ENCODE measurements at places on chromosomes 4 and X. TPM values are rescaled to one million over a fixed set of nuclear protein-coding genes. Genes with fewer than 3 reads are reported as not detected.

DNA sequence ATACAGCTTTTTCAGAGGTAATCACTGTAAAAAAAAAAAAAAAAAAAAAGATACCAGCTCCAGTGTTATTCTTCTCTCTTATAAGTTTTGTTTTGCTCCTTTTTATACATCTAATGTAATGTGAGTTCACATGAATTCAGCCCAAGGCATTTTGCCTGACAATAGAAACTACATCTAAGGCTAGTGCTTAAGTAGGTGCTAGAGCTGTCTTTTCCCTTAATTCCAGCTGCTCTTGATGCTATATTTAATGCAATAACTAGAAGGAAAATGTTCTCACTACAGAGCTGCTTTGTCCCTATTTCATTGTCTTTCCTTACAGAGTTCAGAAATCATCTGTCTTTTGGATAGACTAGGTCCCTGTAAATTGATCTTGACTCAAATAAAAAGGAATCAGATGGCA lies 150.1 kb downstream of the NAA11 start:
- no peak overlapping the region for H3K27ac ChIP-seq
- no peaks in the 10 kb centered on the region for H3K36me3 ChIP-seq
- DNase-seq, result no peak
- H3K4me3 ChIP-seq, result no peak overlapping the region
- no peaks in the 10 kb centered on the region for H3K27me3 ChIP-seq

DNA sequence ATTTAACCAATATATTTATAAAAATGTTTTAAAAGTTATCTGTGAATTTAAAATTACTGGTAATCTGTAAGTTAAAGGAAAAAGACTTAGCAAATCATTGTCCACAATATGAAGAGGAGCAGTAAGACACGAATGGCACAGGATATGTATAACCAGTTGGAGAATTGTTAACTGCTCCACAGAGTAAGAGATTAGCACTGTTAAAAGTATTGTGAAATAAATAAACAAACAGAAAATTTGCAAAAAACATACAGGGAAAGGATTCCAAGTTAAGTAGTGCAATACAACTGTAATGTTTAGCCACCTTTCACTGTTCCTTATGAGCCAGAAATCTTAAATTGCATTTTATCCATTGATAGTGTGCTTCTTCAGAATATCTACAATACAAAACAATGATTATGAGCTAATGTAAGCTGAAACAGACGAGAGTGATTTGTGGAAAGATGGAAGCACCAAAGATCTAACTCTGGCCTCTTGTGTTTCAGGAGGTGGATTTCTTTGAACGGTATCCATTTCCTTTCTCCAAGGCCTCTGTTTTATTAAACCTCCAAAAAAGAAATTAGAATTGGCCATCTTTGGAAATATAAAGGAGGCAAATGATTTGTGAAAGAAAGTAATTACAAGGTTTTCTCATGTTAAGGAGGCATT lies 188.4 kb downstream of the UNC5C start:
- no peaks in the 10 kb centered on the region for H3K4me1 ChIP-seq
- no peaks in the 10 kb centered on the region for H3K27me3 ChIP-seq
- H3K27ac ChIP-seq, result no peak overlapping the region
- DNase-seq, result no peak
- H3K36me3 ChIP-seq, result no peaks in the 10 kb centered on the region

DNA sequence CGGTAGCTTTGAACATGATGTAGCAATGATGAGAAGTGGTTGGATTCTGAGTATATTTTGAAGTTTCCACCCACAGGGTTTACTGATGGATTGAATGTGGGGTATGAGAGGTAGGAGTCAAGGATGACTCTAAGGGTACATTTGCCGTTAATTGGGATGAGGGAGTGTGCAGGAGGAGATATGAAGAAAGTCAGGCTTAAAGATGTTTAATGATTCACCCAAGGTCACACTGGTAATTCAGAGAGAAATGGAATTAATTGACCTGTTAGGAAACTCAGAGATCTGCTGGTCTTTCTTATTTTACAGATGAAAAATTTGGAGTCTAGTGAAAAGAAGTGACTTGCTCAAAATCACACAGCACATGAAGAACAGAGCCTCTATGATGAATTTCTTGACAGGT lies 390.7 kb downstream of the GBA3 start:
- DNase-seq, result no peak
- no peak overlapping the region for H3K27ac ChIP-seq
- H3K4me3 ChIP-seq, result no peak overlapping the region
- no peaks in the 10 kb centered on the region for H3K36me3 ChIP-seq
- H3K4me1 ChIP-seq, result no peaks in the 10 kb centered on the region

DNA sequence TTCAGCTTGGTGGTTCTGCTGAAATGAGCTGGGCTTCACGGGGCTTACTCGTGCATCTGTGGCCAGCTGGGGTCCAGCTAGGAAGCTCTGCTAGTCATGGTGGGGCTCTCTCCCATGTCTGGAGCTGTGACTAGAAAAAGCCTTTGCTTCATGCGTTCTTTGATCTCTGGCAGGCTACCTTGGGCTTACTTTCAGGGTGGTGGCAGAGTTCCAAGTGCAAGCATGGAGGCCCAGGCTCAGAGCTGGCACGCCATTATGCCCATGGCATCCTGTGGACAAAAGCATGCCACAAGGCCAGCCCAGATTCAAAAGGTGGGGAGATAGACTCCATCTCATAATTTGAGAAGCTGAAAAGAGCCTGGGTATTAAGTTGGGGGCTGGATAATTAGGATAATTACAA lies 55.4 kb upstream of the GBA3 start:
- no peaks in the 10 kb centered on the region for H3K4me1 ChIP-seq
- H3K4me3 ChIP-seq, result no peak overlapping the region
- H3K27ac ChIP-seq, result no peak overlapping the region

GRCh38 chrX:150032742-150033141 lies 94.5 kb upstream of the EOLA2 start:
- H3K27ac ChIP-seq, result no peak overlapping the region
- no peak for DNase-seq
- H3K4me3 ChIP-seq, result no peak overlapping the region
- no peaks in the 10 kb centered on the region for H3K27me3 ChIP-seq
- H3K4me1 ChIP-seq, result no peaks in the 10 kb centered on the region

- H3K27ac ChIP-seq, result no peak overlapping the region
- no peak for DNase-seq
- H3K36me3 ChIP-seq, result no peaks in the 10 kb centered on the region
- no peaks in the 10 kb centered on the region for H3K4me1 ChIP-seq
Measured at GRCh38 chr4:107850438-107850837, 25.7 kb downstream of the SGMS2 start.

- H3K4me3 ChIP-seq, result peak overlapping the region; percentile 10
- H3K27ac ChIP-seq, result peak overlapping the region; percentile 87
- no peaks in the 10 kb centered on the region for H3K36me3 ChIP-seq
- H3K27me3 ChIP-seq, result no peaks in the 10 kb centered on the region
- peaks cover 32% of the 10 kb centered on the region for H3K4me1 ChIP-seq
Measured at GRCh38 chrX:37755025-37755424, 24.8 kb upstream of the CYBB start.

- DNase-seq, result no peak
- no peaks in the 10 kb centered on the region for H3K36me3 ChIP-seq
Measured at GRCh38 chr4:159368320-159368719, 265.4 kb downstream of the RAPGEF2 start.

- H3K27ac ChIP-seq, result peak overlapping the region; percentile 24
- peaks cover 36% of the 10 kb centered on the region for H3K4me1 ChIP-seq
- H3K36me3 ChIP-seq, result peaks cover 4% of the 10 kb centered on the region
- DNase-seq, result no peak
- H3K27me3 ChIP-seq, result no peaks in the 10 kb centered on the region
- no peak overlapping the region for H3K4me3 ChIP-seq
Measured at GRCh38 chr4:185257086-185257485, 47.7 kb downstream of the SNX25 start.

DNA sequence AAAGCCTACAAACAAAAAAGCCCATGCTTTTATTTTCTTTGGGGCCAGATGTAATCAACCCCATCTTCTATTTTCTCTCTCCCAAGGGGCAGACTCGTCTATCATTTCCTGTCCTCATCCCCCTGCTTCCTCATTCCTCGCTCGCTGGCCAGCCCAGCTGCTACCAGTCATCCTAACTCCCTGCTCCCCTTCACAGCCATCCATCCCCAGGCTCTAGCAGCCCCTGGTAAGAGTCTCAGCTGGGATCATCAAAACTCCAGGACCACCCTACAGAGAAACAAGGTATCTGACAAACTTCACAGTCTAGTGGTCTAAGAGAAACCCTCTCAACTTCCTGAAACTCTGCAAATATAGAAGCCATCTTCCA lies 23.6 kb downstream of the SH3KBP1 start:
- H3K27me3 ChIP-seq, result no peaks in the 10 kb centered on the region
- no peak for DNase-seq
- peaks cover 56% of the 10 kb centered on the region for H3K4me1 ChIP-seq
- H3K36me3 ChIP-seq, result no peaks in the 10 kb centered on the region

GRCh38 chrX:109463784-109464183 lies 18.1 kb downstream of the GUCY2F start:
- no peak for DNase-seq
- H3K4me3 ChIP-seq, result no peak overlapping the region
- H3K36me3 ChIP-seq, result no peaks in the 10 kb centered on the region
- H3K27me3 ChIP-seq, result no peaks in the 10 kb centered on the region

- H3K4me3 ChIP-seq, result no peak overlapping the region
- H3K27me3 ChIP-seq, result no peaks in the 10 kb centered on the region
- H3K27ac ChIP-seq, result no peak overlapping the region
- no peak for DNase-seq
- no peaks in the 10 kb centered on the region for H3K4me1 ChIP-seq
Measured at GRCh38 chr4:107094332-107094731, 58.2 kb upstream of the DKK2 start.

GRCh38 chrX:72258174-72258573 lies 18.9 kb downstream of the RPS4X start:
- no peaks in the 10 kb centered on the region for H3K4me1 ChIP-seq
- H3K27ac ChIP-seq, result no peak overlapping the region
- no peaks in the 10 kb centered on the region for H3K36me3 ChIP-seq

DNA sequence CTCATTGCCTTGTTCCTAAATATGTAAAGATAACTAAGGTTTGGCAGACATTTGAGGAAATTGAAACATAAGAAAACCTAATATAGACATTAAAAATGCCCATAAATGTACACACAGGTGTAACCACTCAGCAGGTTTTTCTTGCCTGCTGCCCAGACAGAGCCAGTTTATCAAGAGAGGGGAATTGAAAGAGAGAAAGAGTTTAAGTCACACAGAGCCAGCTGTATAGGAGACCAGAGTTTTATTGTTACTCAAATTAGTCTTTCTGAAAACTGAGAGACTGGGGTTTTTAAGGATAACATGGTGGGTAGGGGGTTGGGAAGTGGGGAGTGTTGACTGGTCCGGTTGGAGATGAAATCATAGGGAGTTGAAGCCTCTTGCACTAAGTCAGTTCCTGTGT lies 119.0 kb downstream of the CFAP299 start:
- H3K27ac ChIP-seq, result no peak overlapping the region
- H3K4me3 ChIP-seq, result no peak overlapping the region
- no peaks in the 10 kb centered on the region for H3K36me3 ChIP-seq

DNA sequence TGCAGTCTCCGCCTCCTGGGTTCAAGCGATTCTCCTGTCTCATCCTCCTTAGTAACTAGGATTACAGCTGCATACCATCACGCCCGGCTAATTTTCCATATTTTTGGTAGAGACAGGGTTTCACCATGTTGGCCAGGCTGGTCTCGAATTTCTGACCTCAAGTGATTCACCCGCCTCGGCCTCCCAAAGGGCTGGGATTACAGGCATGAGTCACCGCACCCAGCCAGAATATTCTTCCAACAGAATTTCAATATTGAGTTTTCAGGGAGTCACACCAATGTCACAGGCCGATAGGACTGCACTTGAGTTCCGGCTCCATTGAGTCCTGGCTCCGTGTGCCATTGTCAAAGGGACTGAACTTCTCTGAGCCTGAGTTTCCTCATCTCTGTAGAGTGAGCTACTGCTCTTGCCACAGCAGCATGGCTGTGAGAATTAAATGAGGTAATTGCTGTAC lies 82.9 kb downstream of the CLCN4 start:
- no peaks in the 10 kb centered on the region for H3K36me3 ChIP-seq
- H3K27ac ChIP-seq, result no peak overlapping the region
- DNase-seq, result no peak
- H3K27me3 ChIP-seq, result no peaks in the 10 kb centered on the region
- no peak overlapping the region for H3K4me3 ChIP-seq
- no peaks in the 10 kb centered on the region for H3K4me1 ChIP-seq

DNA sequence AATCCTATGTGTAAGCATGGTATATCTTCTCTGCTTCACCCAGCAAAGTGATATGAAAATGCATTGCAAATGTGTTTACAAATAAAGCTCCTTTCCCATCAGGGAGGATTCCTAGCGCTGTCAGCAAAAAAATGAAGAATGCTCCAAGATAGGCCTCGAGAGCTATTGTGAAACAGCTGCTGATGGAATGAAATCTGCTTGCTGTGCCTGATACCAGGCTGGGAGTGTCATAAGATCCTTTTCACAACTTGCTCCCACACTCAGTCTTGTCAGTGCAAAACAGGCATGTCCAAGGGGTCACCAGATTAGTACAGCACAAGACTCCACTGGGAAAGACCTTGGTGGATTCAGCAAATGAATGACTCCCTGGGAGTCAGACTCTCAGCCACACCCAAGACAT lies 34.1 kb downstream of the HNRNPH2 start:
- no peak overlapping the region for H3K27ac ChIP-seq
- no peaks in the 10 kb centered on the region for H3K4me1 ChIP-seq
- DNase-seq, result no peak
- no peaks in the 10 kb centered on the region for H3K36me3 ChIP-seq

DNA sequence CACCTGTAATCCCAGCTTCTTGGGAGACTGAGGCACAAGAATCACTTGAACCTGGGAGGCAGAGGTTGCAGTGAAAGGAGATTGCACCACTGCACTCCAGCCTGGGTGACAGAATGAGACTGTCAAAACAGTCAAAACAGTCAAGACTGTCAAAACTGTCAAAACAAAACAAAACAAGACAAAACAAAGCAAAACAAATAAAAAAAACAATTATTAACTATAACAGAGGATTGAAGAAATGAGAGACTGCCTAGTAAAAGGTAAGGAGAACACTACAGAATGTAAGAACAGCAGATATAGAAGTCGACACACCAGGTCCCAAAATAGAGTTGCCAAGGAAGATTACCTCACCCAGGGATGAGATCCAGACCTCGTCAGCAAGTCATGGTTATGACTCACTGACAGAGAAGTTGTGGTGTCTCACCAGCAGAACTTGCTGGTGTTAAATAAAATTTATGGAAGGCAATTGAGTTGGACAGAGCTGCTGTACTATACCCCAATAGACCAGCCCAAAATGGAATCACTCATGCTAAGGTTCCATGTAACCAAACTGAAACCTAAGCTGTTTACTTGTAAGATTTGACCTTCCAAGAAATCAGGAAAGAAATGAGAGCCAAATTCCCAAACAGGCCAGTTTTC lies 32.1 kb upstream of the GK start:
- H3K27ac ChIP-seq, result no peak overlapping the region
- no peaks in the 10 kb centered on the region for H3K27me3 ChIP-seq
- H3K4me1 ChIP-seq, result no peaks in the 10 kb centered on the region
- DNase-seq, result no peak

GRCh38 chrX:112630187-112630586 lies 49.6 kb downstream of the LHFPL1 start:
- no peak overlapping the region for H3K4me3 ChIP-seq
- H3K27ac ChIP-seq, result no peak overlapping the region
- DNase-seq, result no peak

The PABPC1L2B gene
- total RNA-seq, result not detected

The BGN gene
- 0.27 TPM for total RNA-seq

The ZNF157 gene
- not detected for total RNA-seq

The SOX3 gene
- total RNA-seq, result not detected

The CXorf49 gene
- total RNA-seq, result not detected

The NIPAL1 gene
- total RNA-seq, result 8.7 TPM

The LONRF3 gene
- total RNA-seq, result 0.16 TPM

The SRPX gene
- total RNA-seq, result 0.18 TPM

The STAG2 gene
- 64.2 TPM for total RNA-seq

The MAGEA1 gene
- not detected for total RNA-seq

The FRAS1 gene
- total RNA-seq, result 0.66 TPM
